ENCODE measurements at places on chromosomes 16 and 17.

GRCh38 chr16:51939378-51939871 lies 607.5 kb downstream of the TOX3 start:
- no peak for DNase-seq

- no peak for DNase-seq
Observed at GRCh38 chr17:7486181-7486580, 2.0 kb downstream of the POLR2A start.

GRCh38 chr17:45300060-45300751 lies 16.6 kb downstream of the MAP3K14 start:
- DNase-seq: no peak

DNA sequence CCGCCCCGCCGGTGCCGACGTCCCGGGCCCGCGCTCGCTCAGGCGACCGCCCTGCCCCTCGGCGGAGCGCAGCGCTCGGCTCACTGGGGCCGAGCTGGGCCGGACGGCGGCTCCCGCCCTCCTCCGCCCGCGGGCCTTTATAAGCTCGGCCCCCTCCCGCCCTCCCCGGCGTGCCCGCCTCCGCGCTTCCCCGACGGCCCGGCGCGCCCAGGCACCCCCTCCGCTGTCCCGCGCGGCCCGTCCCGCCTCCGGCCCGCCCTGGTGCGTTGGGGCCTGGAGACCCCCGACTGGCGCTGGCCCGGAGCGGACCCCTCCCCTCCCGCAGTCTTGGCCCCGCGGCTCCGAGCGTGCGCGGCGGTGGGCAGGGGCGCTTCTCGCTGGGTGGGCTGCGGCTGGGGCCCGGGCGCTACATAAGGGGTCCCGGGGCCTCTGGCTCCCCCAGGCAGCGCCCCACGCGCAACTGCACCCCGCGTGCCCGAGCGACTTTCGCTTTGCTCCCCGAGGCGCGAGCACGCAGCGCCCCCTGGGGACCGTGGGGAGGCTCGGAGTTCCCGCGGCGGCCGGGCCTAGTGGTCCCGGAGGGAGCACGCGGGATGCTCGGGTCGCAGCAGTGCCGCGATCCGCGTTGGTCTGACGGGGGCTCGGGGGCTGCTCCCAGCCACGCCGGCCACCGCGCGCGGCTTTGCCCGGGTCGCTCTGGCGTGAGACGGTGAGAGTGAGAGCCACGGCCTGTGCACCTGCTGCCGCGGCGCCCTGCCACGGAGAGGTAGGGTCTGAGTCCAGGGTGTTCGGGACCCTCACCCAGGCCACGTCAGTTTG lies at the start of gene PIEZO1:
PIEZO1 (minus strand) TSS at position 115 of the 819 bp plus-strand sequence. CDS start 256 bp downstream, outside the sequence.
- peak; percentile 86 for DNase-seq

DNA sequence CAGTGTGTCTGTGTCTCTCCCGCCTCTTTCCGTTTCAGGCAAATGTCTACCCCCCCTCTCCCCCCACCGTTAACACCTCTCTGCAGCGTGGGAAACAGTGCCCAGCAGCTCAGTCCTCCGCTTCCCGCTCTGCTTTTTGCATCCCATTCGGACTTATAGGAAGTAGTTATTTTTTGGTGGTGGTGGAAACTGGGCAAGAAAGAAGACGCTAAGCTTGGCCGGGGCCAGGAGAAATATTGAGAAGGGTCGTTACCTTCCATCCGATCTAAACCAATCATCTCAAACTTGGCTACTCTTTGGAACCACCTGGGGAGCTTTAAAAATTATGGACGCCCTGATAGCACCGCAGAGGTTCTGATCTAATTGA lies 499 bp upstream of the HLF start:
- DNase-seq: no peak

DNA sequence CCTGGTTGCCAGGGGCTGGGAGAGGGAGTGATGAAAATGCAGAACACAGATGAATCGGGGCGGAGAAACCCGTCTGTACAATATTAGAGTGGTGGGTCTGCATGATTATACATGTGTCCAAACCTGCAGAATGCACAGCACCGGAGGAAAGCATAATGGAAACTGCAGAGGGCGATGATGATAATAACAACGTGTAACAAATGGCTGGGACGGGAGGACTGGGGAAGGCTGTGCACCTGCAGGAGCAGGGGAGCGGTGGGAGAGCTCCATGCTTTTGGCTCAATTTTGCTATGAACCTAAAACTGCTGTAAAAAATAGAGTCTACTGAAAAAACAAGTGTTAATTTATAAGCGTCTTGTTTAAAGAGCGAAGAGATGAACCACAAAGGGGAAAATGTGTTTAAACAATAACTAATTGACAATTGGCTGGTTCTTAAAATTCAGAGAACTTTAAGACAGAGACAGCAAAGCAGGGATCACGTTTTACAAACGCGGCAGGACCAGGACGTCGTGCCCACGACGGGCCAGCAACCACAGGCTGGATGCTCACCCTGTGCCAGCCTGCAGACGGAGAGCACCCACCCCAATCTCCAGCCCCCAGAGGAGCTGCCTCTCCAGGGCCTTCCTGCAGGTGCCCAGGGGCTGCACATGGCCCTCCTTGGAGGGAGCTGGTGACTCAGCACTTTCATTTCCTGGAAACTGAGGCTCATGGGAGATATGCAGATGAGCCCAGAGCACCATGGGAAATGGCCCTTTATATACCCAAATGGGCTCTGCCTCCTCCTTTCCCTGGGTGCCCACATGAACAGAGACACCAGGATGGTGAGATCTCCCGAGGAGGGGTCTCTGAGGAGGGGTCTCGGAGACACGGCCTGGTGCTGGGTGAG lies at the start of gene TEX19:
TEX19 (plus strand) TSS at position 783 of the 886 bp plus-strand sequence. CDS start 2,904 bp downstream, outside the sequence.
- DNase-seq: no peak

DNA sequence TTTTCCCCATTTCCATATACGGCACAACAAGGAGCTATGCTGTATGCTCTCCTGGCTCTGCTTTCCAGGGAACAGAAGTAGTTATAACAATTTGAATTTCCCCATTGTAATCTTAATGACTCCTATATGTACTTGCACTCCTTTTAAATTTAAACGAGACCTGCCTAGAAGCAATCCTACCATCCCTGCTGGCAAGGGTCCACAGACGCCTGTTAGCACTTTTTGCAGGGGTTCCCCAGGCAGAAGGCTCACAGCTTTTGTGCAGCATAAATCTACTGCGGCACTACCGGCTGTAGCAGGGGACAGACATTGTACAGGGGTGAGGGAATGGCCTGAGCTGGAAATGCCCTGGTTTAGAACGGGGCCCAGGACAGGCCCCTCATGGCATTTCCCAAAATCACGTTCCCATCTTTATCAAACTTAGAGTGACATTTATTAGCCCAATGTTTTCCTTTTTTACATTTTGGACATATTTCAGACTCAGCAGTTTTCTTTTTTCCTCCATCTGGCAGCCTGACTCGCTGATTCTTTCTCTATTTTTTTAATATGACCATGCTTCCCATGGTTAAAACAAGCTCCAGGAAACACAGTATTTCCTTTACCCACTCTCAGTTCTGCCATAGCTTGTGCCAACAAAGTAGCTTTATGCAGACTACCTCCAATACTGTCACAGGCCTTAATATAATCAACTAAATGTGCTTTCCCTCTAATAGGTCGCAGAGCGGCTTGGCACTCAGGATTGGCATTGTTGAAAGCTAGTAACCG lies 35.4 kb upstream of the USP22 start:
- no peak for DNase-seq

DNA sequence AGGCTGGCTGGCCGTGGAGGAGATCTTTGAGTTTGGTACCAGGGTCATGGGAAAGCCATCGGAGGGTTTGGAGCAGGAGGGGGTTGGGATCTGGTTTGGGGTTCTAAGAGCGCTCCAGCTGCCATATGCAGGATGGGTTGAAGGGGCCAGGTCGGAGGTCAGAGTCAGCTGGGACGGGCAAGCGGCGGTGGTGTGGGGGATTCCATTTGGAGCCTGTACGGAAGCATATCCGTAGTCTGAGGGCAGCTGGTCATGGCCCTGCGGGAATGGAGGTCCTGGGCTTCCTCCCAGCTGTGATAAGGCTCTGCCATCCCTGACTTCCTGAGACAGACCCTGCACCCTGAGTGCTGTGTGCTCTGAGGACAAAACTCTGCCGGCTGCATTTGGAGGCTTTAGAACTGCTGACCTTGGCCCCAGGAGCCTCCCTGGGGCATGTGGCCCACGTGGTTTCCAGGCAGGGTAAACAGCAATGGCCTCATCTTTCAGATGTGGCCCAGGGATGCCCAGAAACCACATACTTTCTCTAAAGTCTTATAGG lies 46.5 kb downstream of the ATP2C2 start:
- no peak for DNase-seq

DNA sequence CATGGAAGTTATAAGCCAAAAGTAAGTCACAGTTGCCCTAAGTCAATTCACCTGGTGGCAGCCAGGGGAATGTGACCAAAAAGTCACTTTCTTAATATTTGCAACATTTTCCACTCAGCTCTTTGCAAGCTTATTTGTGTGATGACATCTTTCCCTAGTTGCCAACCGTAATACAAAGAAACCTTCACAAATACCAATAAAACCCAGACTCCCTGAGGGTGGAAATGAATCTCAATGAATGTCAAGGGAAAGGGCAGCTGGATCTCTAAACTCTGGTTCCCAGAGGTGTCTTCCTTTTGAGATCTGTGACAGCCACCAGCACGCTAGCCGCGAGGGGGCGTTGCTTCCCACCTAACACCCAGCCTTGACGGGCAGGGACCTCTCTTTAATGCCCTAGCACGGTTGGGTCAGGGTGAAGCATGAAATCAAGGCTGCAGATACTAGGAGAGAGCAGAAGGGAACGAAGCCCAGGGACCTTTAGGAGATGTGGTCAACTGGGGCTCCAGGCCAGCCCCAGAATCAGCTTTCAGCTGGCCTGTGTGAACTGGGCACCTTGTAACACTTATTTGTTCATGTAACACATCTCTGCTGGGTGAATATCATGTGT lies 82.2 kb downstream of the CMC2 start:
- DNase-seq: peak; percentile 82

DNA sequence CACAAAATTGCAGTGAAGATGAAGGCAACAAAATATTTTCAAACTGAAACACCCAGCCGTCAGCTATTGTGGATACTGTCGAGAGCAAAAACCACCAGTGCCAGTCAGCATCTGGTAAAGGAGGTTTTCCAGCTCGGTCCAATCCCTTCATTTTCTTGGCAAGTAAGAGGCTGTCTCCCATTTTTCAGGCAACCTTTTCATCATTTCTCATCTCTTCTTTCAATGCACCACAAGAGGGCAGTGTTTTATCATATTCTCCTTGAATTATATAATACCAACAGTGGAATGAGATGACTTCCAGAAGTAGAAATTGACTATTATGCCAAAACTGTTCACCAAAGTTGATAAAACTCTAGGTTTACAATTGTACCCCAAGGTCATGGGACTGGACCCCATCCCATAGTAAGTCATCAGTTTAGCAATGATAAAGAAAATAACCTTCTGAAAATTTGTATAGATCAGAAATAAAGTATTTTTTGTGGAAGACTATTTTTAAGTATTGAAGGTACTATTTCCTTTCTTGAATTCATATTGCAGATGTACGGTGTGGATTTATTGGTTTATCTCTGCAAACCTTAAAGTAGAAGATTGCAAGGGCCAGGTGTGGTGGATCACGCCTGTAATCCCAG lies 16.8 kb downstream of the NQO1 start:
- DNase-seq: no peak

DNA sequence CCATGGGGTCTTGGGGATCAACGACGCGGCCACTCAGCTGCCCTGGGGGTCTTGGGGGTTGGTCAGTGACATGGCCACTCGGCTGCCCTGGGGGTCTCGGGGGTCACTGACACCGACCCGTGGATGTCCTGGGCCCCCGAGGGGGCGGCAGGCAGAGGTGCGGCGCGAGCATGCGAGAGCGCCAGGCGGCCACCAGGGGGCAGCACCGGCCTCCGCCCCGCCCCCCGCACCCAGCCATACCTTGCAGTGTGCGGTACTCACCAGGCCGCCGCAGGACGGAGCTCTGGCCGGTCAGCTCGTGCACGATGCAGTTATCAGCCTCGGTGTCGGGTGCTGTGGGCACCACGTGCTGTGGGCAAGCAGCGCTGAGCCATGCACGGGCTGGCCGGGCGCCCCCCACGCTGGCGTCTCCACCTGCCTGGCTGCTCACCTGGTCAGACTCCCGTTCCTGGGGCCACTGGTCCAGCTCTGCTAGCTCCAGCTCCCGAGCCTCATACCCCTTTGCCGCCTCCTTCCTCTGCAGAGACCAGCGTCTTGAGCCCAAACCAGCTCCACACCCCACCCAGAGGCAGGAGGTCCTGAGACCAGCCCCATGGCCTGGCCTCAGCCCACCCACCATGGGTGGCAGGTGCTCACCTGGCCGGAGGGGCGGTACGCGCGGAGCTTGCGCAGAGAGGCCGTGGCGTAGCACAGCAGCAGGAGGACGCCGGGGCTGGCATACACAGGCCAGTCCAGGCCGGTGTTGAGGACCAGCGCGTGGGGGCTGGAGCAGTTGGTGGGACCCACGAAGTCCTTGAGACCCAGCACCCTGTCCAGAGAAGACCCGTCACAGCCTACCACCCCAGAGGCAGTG lies 31.2 kb downstream of the CTU2 start:
- peak; percentile 75 for DNase-seq

GRCh38 chr17:75808905-75809621 lies 24.5 kb downstream of the UNK start:
- DNase-seq: no peak

DNA sequence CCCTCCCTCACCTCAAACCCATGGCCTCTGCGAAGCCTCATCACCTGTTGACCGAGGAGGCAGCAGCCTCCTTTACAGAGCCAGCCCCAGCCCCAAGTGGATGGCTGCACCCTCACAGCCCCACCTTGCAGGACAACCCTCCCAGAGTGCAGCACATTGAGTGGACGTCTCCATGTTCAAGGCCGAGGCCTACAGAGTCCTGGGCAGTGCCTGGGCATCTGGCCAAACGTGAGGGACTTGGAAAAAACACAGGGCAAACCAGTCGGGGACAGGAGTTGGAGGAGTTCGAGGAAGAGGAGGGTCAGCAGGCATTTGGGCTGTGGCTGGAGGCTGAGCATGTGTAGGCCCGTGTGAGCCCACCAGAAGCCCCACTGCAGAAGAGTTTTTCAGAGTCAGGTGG lies 39.6 kb downstream of the ACTG1 start:
- no peak for DNase-seq

- no peak for DNase-seq
Observed at GRCh38 chr16:60329108-60329507, 1595.0 kb upstream of the GOT2 start.

- no peak for DNase-seq
Observed at GRCh38 chr16:54628796-54629625, 301.7 kb upstream of the IRX5 start.

DNA sequence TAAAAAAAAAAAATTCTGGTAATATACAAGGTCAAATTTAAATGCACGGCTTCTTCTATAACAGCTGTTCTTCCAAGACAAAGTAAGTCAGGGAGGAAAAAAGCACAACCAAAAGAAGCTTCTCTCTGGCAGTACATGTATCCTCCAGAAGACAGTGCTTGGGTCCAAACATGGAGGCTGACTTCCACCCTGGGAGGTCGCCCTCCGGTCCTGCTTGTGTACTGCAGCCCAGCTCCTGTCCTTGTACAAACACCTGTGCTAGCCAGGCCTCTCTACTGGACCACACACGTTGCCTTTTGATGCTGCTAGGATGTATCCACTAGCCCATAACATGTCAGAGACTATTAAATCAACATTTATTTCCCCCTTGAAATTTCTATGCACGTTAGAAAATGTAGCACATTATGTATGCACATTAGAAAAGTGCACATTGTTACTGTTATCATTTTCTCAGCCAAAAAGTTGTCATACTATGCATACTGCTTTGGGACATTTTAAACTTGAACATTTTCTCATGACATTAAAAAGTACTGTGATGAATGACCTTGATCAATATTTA lies 21.9 kb downstream of the TEKT3 start:
- DNase-seq: no peak

Measured in Calu3 (cell line).